ENCODE measurements at places on chromosomes 4 and X. TPM values are rescaled to one million over a fixed set of nuclear protein-coding genes. Genes with fewer than 3 reads are reported as not detected.

ARR3 gene
- not detected for total RNA-seq

ZNF630 gene
- total RNA-seq, result 4.0 TPM

PTTG2 gene
- total RNA-seq, result not detected

F8A1 gene
- 3.0 TPM for total RNA-seq

DCAF12L1 gene
- total RNA-seq, result not detected

VCX3A gene
- not detected for total RNA-seq

SPP1 gene
- total RNA-seq, result 43.3 TPM

PABPC5 gene
- 2.3 TPM for total RNA-seq

SPANXN4 gene
- not detected for total RNA-seq

EPGN gene
- total RNA-seq, result not detected

MAMLD1 gene
- 7.3 TPM for total RNA-seq

FATE1 gene
- not detected for total RNA-seq

BST1 gene
- total RNA-seq, result 34.0 TPM

FAM13A gene
- total RNA-seq, result 147 TPM

XK gene
- total RNA-seq, result 0.22 TPM

TBX22 gene
- not detected for total RNA-seq

SSX3 gene
- total RNA-seq, result not detected

TRO gene
- total RNA-seq, result 4.4 TPM

NEIL3 gene
- total RNA-seq, result 0.19 TPM

PRDM8 gene
- 5.8 TPM for total RNA-seq

PLP1 gene
- total RNA-seq, result 1.0 TPM

BMP3 gene
- 1.5 TPM for total RNA-seq

GAGE12F gene
- not detected for total RNA-seq

S100P gene
- total RNA-seq, result 3.4 TPM

HOPX gene
- 3.3 TPM for total RNA-seq

CXCL6 gene
- total RNA-seq, result not detected

SPANXB1 gene
- total RNA-seq, result not detected

NKX3-2 gene
- total RNA-seq, result 0.17 TPM

SCRG1 gene
- under 0.01 TPM for total RNA-seq

KCTD8 gene
- total RNA-seq, result not detected

APOO gene
- total RNA-seq, result 2.4 TPM

UGT2B15 gene
- total RNA-seq, result not detected

SLBP gene
- total RNA-seq, result 41.1 TPM

SLAIN2 gene
- total RNA-seq, result 47.3 TPM

AREG gene
- total RNA-seq, result 55.6 TPM

FABP2 gene
- not detected for total RNA-seq

HMX1 gene
- not detected for total RNA-seq

LEF1 gene
- not detected for total RNA-seq

FAM193A gene
- total RNA-seq, result 23.8 TPM

NAP1L2 gene
- 0.22 TPM for total RNA-seq

DHRSX gene
- 34.2 TPM for total RNA-seq

SLC9B1 gene
- 3.1 TPM for total RNA-seq

GPR143 gene
- not detected for total RNA-seq

ATP10D gene
- total RNA-seq, result 18.1 TPM

PARM1 gene
- total RNA-seq, result 62.3 TPM

CHRNA9 gene
- total RNA-seq, result not detected

NWD2 gene
- 2.1 TPM for total RNA-seq

WDFY3 gene
- total RNA-seq, result 136 TPM

ENOPH1 gene
- total RNA-seq, result 19.8 TPM
